Activated T-helper 2 cell treated with anti-CD3 and anti-CD28 coated beads, Interferon-gamma antibody, Interleukin-2, Interleukin-4, amounts not matched to agents 10 μg/mL and 5 μg/mL and 100 μg/mL, durations not matched to agents 14 hours and 24 hours and 36 hours (primary cell): ENCODE measurements at places on chromosomes 11 and 22.

GRCh38 chr11:79525257-79525656 is 84.4 kb upstream of the TENM4 start:
- no peak for DNase-seq

- no peak for DNase-seq
These were observed 31.6 kb downstream of the CPT1A start for GRCh38 chr11:68810164-68810563.

GRCh38 chr22:20589614-20590476 is 82.4 kb downstream of the MED15 start:
- no peak for DNase-seq

- no peak for DNase-seq
These were observed 107.3 kb downstream of the FCHSD2 start for GRCh38 chr11:73034777-73035176.
